ENCODE measurements at places on chromosomes 12 and 14.

DNA sequence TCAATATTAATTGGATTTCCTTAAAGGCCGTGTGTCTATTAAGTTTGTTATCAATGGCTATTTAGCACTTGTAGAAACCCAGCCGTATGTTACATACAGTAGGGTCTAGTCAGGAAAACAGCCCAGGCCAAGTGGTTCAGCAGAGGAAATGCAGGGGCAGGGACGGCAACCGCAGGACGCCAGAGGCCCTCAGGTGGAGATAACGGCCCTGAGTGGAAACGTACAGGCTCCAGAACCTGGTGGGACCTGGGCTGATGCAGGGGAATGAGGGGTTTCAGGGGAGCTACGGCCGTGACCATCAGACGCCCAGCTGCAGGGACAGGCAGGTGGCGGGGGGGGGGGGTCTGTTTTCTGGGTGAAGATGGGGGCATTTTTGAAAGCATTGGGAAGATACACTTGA is 3.7 kb upstream of the ANKLE2 start:
- DNase-seq = no peak

DNA sequence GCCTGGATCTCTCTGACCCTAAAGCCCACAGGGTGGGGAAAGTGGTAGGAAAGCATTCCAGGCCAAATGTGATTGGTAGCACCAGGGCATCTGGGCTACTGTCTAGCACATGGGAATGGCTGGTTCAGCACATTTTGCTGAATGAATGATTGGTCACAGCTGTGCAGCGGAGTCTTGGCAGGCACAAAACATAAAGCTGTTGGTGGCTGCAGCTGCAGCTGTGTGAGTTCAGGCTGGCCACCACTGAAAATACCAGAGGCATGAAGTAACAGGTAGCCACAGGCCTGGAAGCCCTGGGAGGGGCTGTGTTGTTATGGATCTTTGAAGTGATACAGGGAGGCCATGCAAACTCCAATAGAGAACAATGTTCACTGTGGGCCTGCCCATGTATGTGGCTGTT is 72.7 kb downstream of the MYRFL start:
- DNase-seq = no peak

GRCh38 chr12:121873216-121873569 is 14.5 kb upstream of the HPD start:
- no peak for DNase-seq

DNA sequence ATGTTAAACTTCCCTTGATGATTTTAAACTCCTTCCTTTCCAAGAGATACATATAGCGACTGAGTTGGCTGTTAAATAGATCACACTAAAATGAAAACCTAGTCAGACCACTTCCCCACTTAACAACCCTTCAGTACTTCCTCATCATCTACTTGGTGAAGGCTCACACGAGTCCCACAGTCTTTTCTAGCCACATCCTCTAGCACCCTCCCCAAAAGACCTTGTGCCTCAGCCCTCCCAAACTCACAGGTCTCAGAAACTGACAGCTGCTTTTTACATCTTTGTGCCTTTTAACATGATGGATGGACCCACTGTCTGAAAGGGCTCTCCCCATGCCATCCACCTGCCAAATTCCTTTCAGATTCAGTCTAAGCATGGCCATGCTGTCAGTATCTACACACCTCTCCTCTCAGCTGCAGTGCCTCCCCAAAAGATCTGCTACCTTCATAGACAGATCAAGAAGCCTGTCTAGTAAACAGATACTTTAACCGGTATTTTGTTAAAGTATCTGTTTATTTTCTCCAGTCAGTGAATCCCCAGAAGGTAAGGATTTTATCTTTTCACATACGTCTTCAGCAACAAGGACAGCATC is 65.1 kb upstream of the GPHB5 start:
- DNase-seq = no peak

DNA sequence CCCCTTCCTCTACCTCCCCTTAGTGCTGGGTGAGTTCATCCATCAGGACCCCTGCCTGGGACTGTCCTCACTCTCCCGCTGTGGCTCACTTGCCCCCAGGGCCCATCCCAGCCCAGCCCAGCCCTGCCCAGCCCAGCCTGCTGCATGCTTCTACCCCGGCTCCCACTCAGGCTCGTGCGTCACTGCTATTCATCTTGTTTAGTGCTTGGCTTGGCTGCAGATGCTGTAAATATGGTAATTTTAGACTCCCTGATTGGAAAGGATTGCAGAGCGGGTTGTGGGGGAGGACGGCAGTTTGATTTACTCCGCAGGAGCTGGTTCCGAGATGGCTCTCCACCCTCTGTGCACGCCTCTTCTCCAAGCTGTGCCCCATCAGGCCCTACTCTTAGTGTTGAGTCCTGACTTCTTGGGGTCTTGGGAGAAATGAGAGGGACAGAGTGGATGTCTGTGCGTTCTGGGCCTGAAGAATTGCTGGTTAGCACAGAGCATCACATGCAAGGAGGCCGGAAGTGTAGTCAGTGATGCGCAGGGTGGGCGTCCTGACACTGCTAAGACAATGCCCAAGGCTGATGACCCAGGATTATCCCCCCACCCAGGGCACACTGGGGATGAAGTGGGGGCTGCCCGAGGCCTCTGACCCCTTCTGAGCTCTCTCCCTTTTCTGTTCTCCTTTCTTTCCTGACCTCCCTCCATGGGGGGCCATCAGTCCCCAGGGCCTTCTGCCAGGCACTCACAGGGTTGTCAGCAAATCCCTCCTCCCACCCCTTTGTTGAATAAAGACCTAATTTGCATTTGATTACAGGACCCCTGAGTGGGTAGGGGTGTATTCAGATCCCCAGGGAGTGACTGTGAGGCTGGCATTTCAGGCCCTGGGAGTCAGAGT is 244.4 kb downstream of the ZFP36L1 start:
- DNase-seq = no peak

DNA sequence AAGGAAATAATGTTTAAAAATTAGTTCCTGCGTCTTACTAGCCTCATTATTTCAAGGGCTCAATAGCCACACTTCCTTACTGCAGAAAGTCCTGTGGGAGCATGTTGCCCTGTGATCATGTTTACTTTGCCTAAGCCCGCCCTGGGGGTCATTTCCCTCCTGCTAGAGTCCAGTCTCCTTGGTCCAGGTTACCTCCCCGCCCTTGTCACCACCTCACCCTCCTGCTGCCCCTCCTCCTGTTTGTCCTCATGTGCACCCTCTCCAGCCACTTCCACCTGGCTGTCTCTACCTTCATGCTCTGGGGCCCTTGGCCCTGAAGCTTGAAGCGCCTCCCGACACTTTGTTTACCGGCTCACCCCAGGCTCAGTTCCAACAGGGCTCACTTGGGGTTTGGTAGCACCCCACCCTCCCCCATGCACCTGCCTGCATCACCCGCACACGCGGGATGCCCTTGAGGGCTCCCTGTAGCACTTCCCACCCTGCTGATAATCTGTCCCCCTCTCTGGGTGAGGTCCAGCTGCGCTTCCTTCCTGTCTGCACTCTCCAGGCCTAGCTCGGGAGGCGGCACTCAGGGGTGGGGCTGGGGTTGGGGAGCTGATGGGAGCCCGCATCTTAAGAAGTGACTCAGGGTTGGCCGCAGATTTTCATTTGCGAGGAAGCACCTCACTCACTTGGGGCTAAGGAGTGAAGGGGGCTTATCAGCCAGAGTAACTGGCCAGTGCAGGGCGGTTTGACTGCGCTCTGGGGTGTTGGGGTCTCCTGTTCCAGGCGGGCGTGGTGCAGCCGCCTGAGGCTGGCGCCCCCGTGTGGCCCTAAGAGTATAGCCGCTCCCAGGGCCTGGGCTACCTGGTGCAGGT is 40.1 kb downstream of the SMIM41 start:
- no peak for DNase-seq

DNA sequence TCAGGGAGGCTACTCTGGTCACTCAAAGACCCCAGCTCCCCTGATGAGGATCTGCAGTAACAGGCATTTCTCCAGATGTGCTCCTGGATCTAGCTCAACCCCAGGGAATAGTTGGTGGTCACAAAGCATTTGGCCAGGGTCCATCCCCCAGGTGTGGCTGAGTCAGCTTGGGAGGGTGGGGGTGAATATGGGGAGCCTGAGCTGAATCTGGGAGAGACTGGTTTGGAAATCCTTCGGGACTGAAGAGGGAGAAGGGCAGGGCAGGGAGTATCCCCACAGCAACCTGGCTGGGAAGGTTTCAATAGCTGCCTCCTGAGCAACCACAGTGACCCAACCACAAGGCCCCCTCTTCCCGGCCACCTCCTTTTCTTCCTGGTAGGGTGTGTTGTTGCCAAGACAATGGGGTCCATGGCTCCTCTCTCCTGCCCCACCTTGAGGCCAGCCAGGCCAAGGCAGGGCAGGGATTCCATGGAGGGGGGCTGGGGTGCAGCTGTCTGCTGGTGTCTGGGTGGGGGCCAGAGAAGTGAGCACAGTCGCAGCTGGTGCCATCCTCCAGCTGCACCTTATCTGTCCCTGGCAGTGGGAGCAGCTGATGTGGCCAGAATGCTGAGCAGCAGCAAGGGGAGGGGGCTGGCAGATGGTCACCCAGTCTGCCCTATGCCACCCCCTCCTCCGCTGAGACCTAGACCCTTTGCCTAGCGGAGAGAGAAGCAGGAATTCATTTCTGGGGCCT is 5.5 kb downstream of the ASIC1 start:
- DNase-seq = no peak

DNA sequence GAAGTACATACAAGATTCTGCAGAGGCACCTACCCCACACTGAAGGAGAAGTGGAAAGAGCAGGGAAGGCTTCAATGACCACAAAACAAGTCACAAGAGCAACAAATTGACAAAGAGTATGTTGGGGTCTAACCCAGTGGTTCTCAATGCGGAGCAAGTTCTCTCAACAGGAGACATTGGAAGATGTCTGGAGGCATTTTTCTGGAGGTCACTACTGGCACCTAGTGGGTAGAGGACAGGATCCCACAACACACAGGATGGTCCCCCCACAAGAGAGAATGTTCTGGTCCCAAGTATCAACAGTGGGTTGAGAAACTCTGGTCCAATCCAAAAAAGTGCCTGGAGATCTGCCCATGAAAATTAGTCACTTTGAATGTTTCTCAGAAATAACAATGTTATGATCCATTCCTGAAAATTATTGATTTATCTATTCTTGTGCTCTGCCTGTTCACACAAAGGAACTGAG is 3.4 kb downstream of the SSH1 start:
- no peak for DNase-seq

Data from activated CD8-positive, alpha-beta memory T cell treated with anti-CD3 and anti-CD28 coated beads for 1 hour (primary cell).